ENCODE measurements at places on chromosomes 7 and 10.
A peak's percentile ranks its signal among the peaks of the same experiment; 100 is the strongest.

DNA sequence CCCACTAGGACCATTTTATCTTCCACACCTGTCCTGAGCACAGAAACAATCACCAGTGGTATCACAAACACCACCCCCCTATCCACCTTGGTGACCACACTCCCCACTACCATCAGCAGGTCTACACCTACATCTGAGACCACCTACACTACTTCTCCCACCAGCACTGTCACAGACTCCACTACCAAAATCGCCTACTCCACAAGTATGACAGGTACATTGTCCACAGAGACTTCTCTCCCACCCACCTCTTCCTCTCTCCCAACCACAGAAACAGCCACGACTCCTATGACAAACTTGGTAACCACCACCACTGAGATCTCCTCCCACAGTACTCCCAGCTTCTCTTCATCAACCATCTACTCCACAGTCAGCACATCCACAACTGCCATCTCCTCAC lies 3.3 kb downstream of the MUC3A start:
- DNase-seq, result no peak

- peak; percentile 10 for DNase-seq
Observed at GRCh38 chr10:61280303-61280702, 172.9 kb downstream of the TMEM26 start.

DNA sequence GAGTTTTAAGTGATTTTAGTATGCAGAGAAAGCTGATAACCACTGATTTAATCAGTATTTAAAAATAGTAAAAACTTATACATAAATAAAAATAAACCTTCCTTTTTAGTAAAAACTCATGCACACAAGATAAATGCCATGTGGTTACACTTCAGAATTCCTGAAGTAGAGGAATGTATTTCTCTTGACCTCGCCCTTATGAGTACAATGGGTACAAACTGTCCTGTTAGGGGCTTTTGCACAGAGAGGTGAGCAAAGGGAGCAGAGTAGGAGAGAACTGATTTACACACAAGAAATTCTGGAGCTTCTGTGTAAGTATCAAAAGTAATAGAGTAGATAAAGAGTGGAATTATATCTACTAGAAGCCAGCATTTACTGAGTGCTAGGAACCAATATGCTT lies 279.6 kb downstream of the PPP1R3A start:
- DNase-seq, result no peak

GRCh38 chr7:124459101-124460055 lies 306.2 kb downstream of the GPR37 start:
- DNase-seq, result no peak

- no peak for DNase-seq
Observed at GRCh38 chr7:86137343-86137742, 506.4 kb upstream of the GRM3 start.

GRCh38 chr10:11687357-11687771 lies 54.8 kb upstream of the ECHDC3 start:
- no peak for DNase-seq

- peak; percentile 39 for DNase-seq
Observed at GRCh38 chr10:77629775-77630506, 7.7 kb downstream of the KCNMA1 start.

- DNase-seq, result no peak
Observed at GRCh38 chr10:16493884-16494536, 27.7 kb downstream of the C1QL3 start.

DNA sequence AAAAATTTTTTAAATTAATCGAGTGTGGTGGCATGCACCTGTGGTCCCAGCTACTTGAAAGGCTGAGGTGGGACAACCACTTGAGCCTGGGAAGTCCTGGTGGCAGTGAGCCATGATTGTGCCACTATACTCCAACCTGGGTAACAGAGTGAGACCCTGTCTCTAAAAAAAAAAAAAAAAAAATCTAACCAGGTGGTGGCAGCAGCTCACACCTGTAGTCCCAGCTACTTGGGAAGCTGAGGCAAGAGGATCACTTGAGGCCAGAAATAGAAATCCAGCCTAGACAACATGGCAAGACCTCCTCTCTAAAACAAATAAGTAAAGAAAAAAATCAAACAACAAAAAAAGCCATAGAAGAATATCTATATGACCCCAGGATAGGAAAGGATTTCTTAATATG lies 3.6 kb upstream of the MYOF start:
- DNase-seq, result no peak

DNA sequence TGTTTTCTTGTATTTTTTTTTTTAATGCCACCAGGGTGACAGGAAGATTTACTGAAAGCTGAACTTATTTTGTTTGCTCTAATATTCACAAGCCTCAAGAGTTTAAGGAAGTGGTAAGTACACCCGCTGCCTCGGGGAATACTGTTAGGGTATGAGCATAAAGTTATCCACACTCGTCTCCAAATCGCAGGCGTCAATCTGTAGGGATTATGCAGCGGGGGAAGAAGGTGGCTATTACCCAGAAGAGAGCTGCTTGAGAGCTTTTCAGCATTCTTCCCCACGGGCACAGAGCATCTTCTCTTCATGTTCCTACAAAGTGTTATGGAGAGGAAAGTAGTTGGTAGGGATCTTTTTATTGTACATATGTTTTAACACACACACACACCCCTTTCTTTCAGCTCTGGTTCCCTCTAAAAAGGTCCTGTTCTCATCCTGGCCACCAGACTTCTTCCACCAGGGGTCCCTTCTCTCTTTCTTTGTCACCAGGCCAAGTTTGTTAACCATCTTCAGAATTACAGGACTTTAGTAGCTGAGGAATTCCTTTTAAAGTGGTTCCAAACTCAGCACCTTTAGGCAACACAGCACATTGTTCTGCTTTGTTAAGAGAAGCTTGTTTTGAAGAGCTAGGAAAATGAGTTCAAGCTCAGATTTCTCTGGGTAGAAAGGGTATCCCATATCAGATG lies 411.6 kb upstream of the GALNT17 start:
- no peak for DNase-seq

GRCh38 chr7:5237286-5237685 lies 45.5 kb upstream of the SLC29A4 start:
- no peak for DNase-seq

DNA sequence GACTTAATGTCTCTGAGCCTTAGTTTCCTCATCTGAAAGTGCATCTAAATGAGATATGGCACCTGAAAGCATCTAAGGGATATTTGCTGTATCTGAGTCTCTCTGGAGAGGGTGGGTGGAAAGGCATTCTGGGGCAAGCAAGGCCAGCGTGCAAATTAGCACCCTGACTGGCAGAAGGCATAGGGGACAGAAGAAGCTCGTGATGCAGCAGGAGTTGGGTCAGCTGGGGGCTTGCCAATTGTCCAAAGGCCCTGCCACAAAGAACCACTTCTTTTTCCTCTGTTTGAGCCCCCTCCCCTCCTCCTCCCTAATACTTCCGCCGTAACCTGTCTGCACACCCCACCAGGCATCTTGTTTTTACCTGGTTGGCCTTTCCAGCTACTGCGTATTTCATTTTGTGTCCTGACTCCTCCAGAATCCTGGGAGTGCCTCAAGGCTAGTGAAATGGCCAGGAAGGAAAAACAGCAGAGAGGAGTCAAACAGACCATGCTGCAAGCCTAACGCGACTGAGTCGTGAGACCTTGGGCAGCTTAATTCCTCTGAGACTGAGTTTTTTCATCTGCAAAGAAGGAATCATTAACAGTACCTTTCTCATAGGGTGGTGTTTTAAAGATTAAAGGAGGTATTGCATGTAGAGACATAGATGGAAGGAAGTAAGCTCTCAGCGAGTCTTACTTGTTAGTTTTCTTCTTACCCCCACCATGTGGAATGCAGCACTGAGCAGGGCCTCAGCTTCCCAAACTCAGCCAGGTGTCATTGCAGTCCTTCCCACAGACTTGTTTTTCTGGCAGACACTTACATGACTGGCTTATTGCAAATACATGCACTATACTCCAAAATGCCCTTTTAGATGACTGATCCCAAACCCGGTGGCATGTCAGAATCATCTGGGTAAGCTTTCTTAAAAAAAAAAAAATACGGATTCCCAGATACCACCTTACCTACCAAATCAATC lies 49.1 kb upstream of the MXI1 start:
- DNase-seq, result no peak

Measured in cardiac muscle cell (in vitro differentiated cells and primary cell).